ENCODE measurements at places on chromosomes 5 and 9. TPM values are rescaled to one million over a fixed set of nuclear protein-coding genes. Genes with fewer than 3 reads are reported as not detected.

Gene ZDHHC11
- total RNA-seq, result 39.5 TPM

Gene CCDC152
- 0.47 TPM for total RNA-seq

GRCh38 chr5:160272889-160273288 is 39.5 kb downstream of the CCNJL start:
- DNase-seq, result no peak

GRCh38 chr9:137095664-137096517 is 9.1 kb downstream of the MAN1B1 start:
- no peak for DNase-seq

Gene KCNV2
- not detected for total RNA-seq

- DNase-seq, result no peak
These were observed 5.5 kb downstream of the CAMSAP1 start for GRCh38 chr9:135901826-135902225.

- DNase-seq, result no peak
These were observed 140.8 kb upstream of the MTAP start for GRCh38 chr9:21661626-21662025.

- no peak for DNase-seq
These were observed 125.5 kb downstream of the STARD4 start for GRCh38 chr5:111386832-111387162.

GRCh38 chr5:154949781-154950180 is 8.9 kb downstream of the MRPL22 start:
- no peak for DNase-seq

GRCh38 chr9:21479152-21479702 is 2.9 kb downstream of the IFNE start:
- DNase-seq, result no peak
